ENCODE measurements at places on chromosomes 2 and 18. TPM values are rescaled to one million over a fixed set of nuclear protein-coding genes. Genes with fewer than 3 reads are reported as not detected.

DNA sequence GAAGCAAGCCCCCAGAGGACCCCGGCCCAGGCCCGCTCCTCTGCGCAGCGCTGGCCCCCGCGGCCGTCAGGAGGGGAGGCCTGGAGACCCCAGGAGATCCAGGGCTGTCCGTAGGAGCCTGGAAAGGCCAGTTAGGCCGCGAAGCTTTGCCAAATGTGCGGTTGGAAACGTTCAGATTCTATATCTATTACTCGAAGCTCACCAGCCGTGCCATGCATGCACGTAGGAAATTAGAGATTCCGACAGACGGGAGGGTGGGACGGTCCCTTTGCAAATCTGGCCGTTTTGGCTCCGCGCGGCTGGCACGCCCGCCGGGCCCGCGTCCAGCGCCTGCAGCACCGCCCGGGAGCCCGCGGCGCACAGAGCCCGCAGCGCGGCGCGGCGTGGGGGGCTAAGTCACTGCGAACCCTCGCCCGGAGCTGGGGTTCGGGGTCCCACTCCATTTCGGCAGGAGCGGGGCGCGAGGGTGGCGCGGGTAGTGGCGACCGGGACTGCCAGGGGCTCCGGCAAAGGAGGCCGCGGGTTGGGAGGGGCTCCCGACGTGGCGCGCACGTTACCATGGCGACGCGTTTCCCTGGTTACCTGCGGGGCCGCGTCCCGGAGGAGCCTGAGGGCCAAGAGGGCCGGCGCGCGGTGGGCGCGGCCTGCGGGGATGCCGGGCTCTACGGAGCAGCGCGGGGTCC, 488.6 kb upstream of the SMIM21 start:
- H3K36me3 ChIP-seq = no peaks in the 10 kb centered on the region
- H3K27me3 ChIP-seq = no peaks in the 10 kb centered on the region
- peak overlapping the region; percentile 35 for H3K4me3 ChIP-seq
- H3K4me1 ChIP-seq = no peaks in the 10 kb centered on the region
- H3K27ac ChIP-seq = no peak overlapping the region

- H3K27me3 ChIP-seq = no peaks in the 10 kb centered on the region
- H3K36me3 ChIP-seq = no peaks in the 10 kb centered on the region
- no peak for DNase-seq
- no peak overlapping the region for H3K27ac ChIP-seq
Measured at GRCh38 chr18:26215247-26215970, 10.8 kb upstream of the TAF4B start.

DNA sequence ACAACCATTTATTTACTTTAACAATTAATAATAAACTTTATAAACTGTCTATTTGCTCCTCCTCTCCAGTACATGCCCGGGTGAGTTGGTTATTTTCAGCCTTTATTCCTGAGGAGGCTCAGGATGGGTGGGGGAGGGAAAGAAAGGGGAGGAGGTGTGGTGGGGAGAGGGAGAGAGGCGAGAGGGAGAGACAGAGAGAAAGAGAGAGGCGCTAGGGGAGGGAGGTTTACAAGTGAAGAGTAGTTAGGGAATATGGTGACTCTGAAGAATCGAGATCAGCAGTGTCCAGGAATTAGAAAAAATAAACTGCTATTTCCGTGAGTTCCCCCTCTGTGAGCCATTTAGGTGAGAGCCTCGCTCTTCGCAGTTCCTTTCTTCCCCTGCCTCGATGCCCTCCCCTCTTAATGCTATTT, 138.9 kb downstream of the MEIS1 start:
- peak overlapping the region; percentile 41 for H3K27ac ChIP-seq
- no peak for DNase-seq
- peaks cover 13% of the 10 kb centered on the region for H3K27me3 ChIP-seq
- no peak overlapping the region for H3K4me3 ChIP-seq

DNA sequence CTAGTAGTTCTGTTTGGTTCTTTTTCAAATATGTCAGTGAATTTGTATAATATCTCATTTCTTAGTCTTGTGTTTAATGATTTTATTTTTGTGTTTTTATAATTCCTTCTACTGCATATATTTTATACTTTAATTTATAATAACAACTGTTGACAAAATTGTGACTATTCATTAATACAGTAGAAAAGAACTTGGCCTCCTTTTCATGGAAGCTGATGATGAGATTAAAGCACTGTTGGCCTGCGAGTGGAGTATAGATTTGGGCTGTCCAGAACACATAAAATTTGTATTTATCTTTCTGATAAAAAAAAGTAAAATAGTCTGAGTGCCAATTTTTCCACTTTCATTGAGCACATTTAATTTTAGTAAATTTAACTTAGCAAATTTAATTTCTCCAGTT, 12.1 kb downstream of the CFLAR start:
- peaks cover 5% of the 10 kb centered on the region for H3K4me1 ChIP-seq
- no peak overlapping the region for H3K27ac ChIP-seq

The ACSL3 gene
- 124 TPM for total RNA-seq

- no peak overlapping the region for H3K27ac ChIP-seq
- H3K27me3 ChIP-seq = no peaks in the 10 kb centered on the region
- no peak for DNase-seq
- H3K36me3 ChIP-seq = no peaks in the 10 kb centered on the region
- H3K4me3 ChIP-seq = no peak overlapping the region
- peaks cover 9% of the 10 kb centered on the region for H3K4me1 ChIP-seq
Measured at GRCh38 chr2:168181825-168182224, 65.6 kb downstream of the STK39 start.

The LCT gene
- total RNA-seq = not detected

The MEIS1 gene
- 15.4 TPM for total RNA-seq

GRCh38 chr2:238263204-238264071, 23.6 kb upstream of the HES6 start:
- H3K4me3 ChIP-seq = no peak overlapping the region
- H3K36me3 ChIP-seq = no peaks in the 10 kb centered on the region
- H3K4me1 ChIP-seq = peaks cover 20% of the 10 kb centered on the region
- peak overlapping the region; percentile 70 for H3K27ac ChIP-seq

- no peaks in the 10 kb centered on the region for H3K27me3 ChIP-seq
- no peak overlapping the region for H3K27ac ChIP-seq
- H3K4me1 ChIP-seq = no peaks in the 10 kb centered on the region
- H3K4me3 ChIP-seq = no peak overlapping the region
- no peak for DNase-seq
- no peaks in the 10 kb centered on the region for H3K36me3 ChIP-seq
Measured at GRCh38 chr2:133884739-133885381, 316.6 kb upstream of the NCKAP5 start.

The ZSWIM2 gene
- 2.3 TPM for total RNA-seq

- H3K27ac ChIP-seq = no peak overlapping the region
- H3K36me3 ChIP-seq = no peaks in the 10 kb centered on the region
- no peaks in the 10 kb centered on the region for H3K27me3 ChIP-seq
- no peak overlapping the region for H3K4me3 ChIP-seq
- H3K4me1 ChIP-seq = no peaks in the 10 kb centered on the region
Measured at GRCh38 chr18:30234755-30235154, 807.8 kb downstream of the DSC3 start.

- H3K27ac ChIP-seq = no peak overlapping the region
- H3K4me3 ChIP-seq = no peak overlapping the region
- no peak for DNase-seq
Measured at GRCh38 chr2:6665093-6666045, 200.3 kb downstream of the CMPK2 start.

The SERPINB12 gene
- not detected for total RNA-seq

GRCh38 chr18:58785171-58785805, 79.4 kb upstream of the ZNF532 start:
- H3K4me3 ChIP-seq = no peak overlapping the region
- no peaks in the 10 kb centered on the region for H3K27me3 ChIP-seq
- DNase-seq = peak; percentile 92
- H3K4me1 ChIP-seq = peaks cover 30% of the 10 kb centered on the region
- no peaks in the 10 kb centered on the region for H3K36me3 ChIP-seq

The TSHZ1 gene
- total RNA-seq = 18.2 TPM

The CD207 gene
- 0.23 TPM for total RNA-seq

- no peaks in the 10 kb centered on the region for H3K36me3 ChIP-seq
- peak; percentile 50 for DNase-seq
- H3K4me3 ChIP-seq = no peak overlapping the region
- H3K27ac ChIP-seq = peak overlapping the region; percentile 24
- H3K27me3 ChIP-seq = no peaks in the 10 kb centered on the region
Measured at GRCh38 chr18:48545757-48546321, 7.0 kb downstream of the CTIF start.

DNA sequence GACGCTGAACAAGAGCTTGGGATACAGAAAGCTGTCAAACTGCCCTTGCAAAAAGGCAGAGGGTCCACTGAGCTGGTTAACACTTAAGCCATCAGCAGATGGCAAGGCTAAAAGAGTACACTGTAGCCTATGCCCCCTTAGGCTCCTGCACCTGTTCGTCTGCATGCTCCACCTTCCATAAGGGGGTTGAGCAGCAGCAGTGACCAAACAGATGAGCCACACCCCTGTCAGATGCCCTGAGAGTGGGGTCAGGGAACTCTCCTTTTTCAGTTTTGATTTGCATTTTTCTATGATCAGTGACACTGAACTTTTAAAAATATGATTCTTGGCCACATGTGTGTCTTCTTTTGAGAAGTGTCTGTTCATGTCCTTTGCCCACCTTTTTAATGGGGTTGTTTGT, 402.5 kb upstream of the FAM98A start:
- no peaks in the 10 kb centered on the region for H3K27me3 ChIP-seq
- no peak overlapping the region for H3K4me3 ChIP-seq
- no peaks in the 10 kb centered on the region for H3K4me1 ChIP-seq
- no peak for DNase-seq
- no peak overlapping the region for H3K27ac ChIP-seq
- H3K36me3 ChIP-seq = no peaks in the 10 kb centered on the region

GRCh38 chr2:100660851-100661584, 98.2 kb downstream of the PDCL3 start:
- DNase-seq = no peak
- no peaks in the 10 kb centered on the region for H3K4me1 ChIP-seq
- H3K4me3 ChIP-seq = no peak overlapping the region

- no peaks in the 10 kb centered on the region for H3K27me3 ChIP-seq
- DNase-seq = no peak
- no peaks in the 10 kb centered on the region for H3K36me3 ChIP-seq
- no peak overlapping the region for H3K27ac ChIP-seq
Measured at GRCh38 chr2:130251535-130251872, 53.3 kb upstream of the TUBA3E start.

DNA sequence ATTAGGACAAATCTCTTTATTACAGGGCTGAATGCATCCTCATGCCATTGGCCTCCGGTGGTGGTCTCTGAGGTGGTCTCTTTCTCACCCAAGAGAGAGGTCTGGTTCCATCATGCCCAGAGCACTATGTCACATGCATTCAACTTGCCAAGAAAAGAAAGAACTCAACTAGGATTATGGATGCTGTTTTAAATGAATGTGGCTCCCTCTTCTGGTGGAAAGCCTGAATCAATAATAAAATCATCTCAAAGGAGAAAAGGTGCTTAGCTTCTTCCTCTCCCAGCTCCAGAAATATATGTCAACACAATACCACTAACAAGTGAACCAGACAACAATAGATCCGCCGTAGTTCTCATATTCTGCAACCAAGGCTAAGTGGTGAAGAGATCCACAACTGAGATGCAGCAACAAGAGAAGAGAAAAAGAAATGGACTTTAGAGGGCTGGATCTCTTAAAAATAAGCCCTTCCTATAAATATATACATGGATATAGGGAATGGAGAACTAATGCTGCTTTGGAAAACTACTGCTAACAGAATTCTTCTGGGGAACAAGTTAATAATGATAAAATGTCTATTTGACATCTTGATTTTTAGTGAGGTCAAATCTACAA, 396.8 kb downstream of the NCKAP5 start:
- H3K27ac ChIP-seq = no peak overlapping the region
- no peaks in the 10 kb centered on the region for H3K27me3 ChIP-seq
- no peaks in the 10 kb centered on the region for H3K4me1 ChIP-seq
- H3K4me3 ChIP-seq = no peak overlapping the region
- DNase-seq = peak; percentile 12
- H3K36me3 ChIP-seq = no peaks in the 10 kb centered on the region

The TSPYL6 gene
- total RNA-seq = not detected

GRCh38 chr18:2338601-2339000, 232.7 kb downstream of the METTL4 start:
- H3K36me3 ChIP-seq = no peaks in the 10 kb centered on the region
- H3K27ac ChIP-seq = no peak overlapping the region
- no peak for DNase-seq
- no peaks in the 10 kb centered on the region for H3K27me3 ChIP-seq
- H3K4me3 ChIP-seq = no peak overlapping the region

DNA sequence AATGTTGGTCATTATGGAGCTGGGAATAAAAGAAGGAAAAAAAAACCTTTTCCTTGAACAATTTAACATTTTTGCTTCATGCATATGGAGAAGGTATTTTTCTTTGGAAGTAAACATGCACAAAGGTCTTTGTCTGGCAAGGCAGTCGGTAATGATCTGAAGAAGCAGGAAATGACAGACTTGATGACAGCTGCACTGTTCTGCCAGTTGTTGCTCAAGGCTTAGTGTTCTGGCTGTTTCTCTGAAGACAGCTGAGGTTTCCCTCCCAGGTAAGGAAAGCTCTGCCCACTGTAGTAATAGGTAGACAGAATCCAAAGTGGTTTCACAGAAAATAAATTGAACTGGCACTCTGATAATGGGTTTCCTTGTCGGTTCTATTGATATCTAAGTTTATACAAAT, 308.4 kb upstream of the GCFC2 start:
- H3K27me3 ChIP-seq = no peaks in the 10 kb centered on the region
- DNase-seq = no peak
- no peak overlapping the region for H3K4me3 ChIP-seq
- H3K4me1 ChIP-seq = no peaks in the 10 kb centered on the region

- peak overlapping the region; percentile 86 for H3K27ac ChIP-seq
- no peaks in the 10 kb centered on the region for H3K27me3 ChIP-seq
- H3K4me1 ChIP-seq = no peaks in the 10 kb centered on the region
- no peak for DNase-seq
- peak overlapping the region; percentile 62 for H3K4me3 ChIP-seq
- H3K36me3 ChIP-seq = no peaks in the 10 kb centered on the region
Measured at GRCh38 chr2:20223407-20224163, 1.3 kb downstream of the SDC1 start.

DNA sequence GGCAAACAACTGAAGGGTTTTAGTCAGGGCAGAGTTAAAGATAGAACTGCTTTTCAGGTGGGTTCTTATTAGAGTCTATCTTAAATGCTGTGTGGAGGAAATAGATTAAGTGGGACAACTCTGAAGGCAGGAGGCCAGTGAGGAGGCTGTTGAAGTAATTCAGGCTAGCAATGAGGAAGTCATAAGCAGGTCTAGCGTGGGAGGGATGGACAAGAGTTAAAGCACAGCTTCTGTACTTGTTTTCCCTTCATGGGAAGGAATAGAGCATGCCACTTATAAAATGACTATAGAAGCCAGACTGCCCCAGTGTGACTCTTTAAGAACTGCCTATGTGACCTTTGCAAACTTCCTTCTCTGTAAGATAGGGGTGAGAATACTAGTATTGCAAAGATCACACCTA, 202.0 kb upstream of the LRRTM1 start:
- DNase-seq = no peak
- no peak overlapping the region for H3K27ac ChIP-seq
- no peaks in the 10 kb centered on the region for H3K4me1 ChIP-seq
- H3K4me3 ChIP-seq = no peak overlapping the region
- no peaks in the 10 kb centered on the region for H3K36me3 ChIP-seq

Measured in prostate gland (tissue), 2 donors.